ENCODE measurements at places on chromosomes 6 and 20.

GRCh38 chr20:25129908-25130307, 48.0 kb upstream of the VSX1 start:
- DNase-seq = no peak

DNA sequence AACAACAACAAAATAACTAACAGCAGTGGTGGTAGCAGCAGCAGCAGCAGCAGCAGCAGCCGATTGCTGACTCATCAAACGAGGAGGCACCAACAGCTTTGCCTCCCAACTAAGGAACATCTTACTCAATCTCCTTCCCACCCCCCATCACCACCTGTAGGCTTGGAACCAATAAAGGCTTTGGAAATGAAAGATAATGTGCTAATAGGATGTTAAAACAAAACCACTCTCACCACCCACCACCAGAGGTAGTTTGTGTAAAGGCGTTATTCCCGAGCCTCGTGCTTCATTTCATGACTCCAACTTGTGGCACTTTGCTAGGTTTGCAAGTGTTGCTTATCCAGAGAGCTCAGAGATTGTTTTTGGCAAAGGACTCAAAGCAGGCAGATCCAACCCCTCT, 346.5 kb downstream of the CD83 start:
- DNase-seq = no peak

DNA sequence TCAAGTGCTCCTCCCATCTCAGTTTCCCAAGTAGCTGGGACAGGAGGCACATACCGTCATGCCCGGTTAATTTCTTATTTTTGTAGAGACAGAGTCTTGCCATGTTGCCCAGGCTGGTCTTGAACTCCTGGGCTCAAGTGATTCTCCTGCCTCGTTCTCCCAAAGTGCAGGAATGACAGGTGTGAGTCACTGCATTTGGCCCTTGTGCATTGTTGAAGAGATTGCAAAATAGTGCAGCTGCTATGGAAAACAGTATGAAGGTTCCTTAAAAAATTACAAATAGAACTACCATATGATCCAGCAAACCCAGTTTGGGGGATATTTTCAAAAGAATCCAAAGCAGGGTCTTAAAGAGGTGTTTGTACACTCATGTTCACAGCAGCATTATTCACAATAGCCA, 69.1 kb downstream of the GJA10 start:
- no peak for DNase-seq

- no peak for DNase-seq
Observed at GRCh38 chr20:16314748-16315159, 258.5 kb downstream of the KIF16B start.

DNA sequence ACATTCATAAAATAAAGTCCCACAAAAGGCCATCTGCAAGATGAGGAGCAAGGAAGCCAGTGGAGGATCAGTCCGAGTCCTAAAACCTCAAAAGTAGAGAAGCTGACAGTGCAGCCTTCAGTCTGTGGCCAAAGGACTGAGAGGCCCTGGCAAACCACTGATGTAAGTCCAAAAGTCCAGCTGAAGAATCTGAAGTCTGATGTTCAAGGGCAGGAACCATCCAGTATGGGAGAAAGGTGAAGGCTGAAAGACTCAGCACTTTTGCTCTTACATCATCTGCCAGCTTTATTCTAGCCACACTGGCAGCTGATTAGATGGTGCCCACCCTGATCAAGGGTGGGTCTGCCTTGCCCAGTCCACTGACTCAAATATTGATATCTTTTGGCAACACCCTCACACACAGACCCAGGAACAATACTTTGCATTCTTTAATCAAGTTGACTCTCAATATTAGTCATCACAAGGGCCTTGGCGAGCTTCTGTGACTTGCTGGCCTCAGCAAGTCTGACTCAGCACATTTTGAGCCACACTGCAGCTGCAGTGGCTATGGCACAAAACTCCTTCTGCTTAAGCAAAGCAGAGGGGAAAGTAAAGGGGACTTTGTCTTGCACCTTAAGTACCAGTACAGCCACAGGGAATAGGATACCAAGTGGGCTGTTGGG, 1370.3 kb upstream of the CITED2 start:
- DNase-seq = no peak

DNA sequence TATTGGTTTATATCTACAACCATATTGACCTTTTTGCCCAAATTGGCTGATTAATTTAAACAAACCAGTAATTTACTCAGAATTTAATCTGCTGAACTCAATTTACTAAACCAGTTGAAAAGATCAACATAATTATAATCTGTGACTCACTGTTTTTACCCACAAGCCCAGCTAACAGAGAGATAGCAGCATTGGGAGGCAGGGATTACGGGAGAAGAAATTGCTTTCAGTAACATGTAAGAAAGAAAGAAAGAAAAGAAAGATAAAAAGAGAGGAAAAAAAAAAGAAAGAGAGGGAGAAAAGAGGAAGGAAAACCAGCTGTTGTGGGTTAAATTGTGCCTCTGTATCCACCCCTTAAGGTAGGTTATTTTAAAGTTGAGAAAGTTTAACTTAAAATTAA, 13.3 kb upstream of the RHAG start:
- DNase-seq = no peak
